Transverse colon (tissue), 4 donors: ENCODE measurements at places on chromosomes 11 and 22. TPM values are rescaled to one million over a fixed set of nuclear protein-coding genes. Genes with fewer than 3 reads are reported as not detected.
A peak's percentile ranks its signal among the peaks of the same experiment; 100 is the strongest.

GRCh38 chr11:92276773-92277172 lies 52.2 kb downstream of the FAT3 start:
- H3K36me3 ChIP-seq: no peaks in the 10 kb centered on the region
- no peaks in the 10 kb centered on the region for H3K4me1 ChIP-seq
- H3K27ac ChIP-seq: no peak overlapping the region
- H3K27me3 ChIP-seq: no peaks in the 10 kb centered on the region
- no peak for DNase-seq

DNA sequence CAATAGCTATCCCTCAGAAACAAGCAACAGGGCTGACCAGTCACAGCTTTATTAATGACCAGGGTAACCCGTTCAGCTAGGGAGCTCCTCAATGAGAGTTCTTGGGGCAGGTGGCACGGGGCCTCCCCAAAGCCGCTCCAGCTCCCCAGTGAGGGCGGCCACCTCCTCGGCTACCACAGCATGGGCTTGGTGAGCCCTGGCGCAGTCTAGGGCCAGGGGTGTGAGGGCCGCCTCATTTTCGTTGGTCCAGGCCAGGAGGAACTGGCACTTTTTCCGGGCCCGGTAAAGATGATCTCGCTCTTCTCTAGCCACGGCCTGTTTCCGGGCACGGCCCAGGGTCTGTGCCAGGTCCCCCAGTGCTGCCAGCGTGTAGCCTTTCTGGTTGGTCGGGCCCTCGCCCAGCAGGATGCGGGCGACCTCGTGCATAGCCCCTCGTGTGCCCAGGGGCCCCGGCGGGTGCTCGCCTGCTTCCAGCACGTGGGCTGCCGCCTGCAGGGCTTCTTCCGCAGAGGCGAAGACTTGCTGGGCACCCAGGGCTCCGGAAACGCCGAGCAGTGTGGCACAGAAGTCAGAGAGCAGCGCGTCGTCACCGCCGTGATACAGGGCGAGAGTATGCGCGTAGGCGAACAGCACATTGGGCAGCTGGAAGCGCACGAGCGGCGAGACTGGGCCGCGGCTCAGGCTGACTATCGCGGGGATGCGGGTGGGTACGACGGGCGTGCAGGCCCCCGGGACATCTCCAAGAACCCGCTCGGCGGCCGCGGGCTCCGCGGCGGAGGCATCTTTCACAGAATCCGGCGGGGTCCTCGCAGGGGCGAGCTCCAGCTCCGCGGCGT lies 913 bp downstream of the ZNHIT2 start:
- H3K4me3 ChIP-seq: peak overlapping the region; percentile 81
- no peaks in the 10 kb centered on the region for H3K27me3 ChIP-seq
- no peak for DNase-seq
- H3K4me1 ChIP-seq: peaks cover 46% of the 10 kb centered on the region
- peak overlapping the region; percentile 94 for H3K27ac ChIP-seq

DNA sequence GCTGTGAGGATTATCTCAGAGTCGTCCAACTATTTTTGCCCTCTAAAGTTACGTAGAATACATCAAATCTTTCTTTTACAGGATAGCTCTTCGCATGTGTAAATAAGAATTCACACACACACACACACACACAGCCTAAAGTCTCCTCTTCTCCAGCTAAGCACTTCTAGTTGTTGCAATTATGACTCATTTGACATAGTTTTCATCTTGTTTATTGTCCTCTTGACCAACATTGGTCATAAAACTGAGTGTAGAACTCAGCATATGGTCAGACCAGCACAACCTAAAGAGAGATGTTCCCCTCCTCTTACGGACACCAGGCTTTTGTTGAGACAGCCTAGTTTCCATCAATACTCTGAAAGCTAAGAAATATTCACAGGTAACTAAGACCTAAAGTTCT lies 234.2 kb downstream of the BLID start:
- no peak overlapping the region for H3K4me3 ChIP-seq
- DNase-seq: no peak
- no peak overlapping the region for H3K27ac ChIP-seq
- no peaks in the 10 kb centered on the region for H3K36me3 ChIP-seq

GRCh38 chr11:2089536-2090165 lies 49.5 kb downstream of the IGF2 start:
- H3K27ac ChIP-seq: no peak overlapping the region
- no peaks in the 10 kb centered on the region for H3K36me3 ChIP-seq
- peaks cover 5% of the 10 kb centered on the region for H3K27me3 ChIP-seq
- no peak for DNase-seq

- H3K36me3 ChIP-seq: no peaks in the 10 kb centered on the region
- H3K27ac ChIP-seq: no peak overlapping the region
- H3K4me3 ChIP-seq: no peak overlapping the region
- no peak for DNase-seq
- H3K4me1 ChIP-seq: no peaks in the 10 kb centered on the region
These were observed 261.1 kb upstream of the ANO3 start for GRCh38 chr11:26070714-26071380.

- no peaks in the 10 kb centered on the region for H3K36me3 ChIP-seq
- DNase-seq: no peak
- H3K27me3 ChIP-seq: no peaks in the 10 kb centered on the region
- no peaks in the 10 kb centered on the region for H3K4me1 ChIP-seq
- no peak overlapping the region for H3K27ac ChIP-seq
These were observed 38.2 kb downstream of the LDLRAD3 start for GRCh38 chr11:35982061-35982460.

GRCh38 chr11:2772544-2773031 lies 72.8 kb upstream of the KCNQ1OT1 start:
- no peaks in the 10 kb centered on the region for H3K27me3 ChIP-seq
- H3K27ac ChIP-seq: no peak overlapping the region
- no peaks in the 10 kb centered on the region for H3K36me3 ChIP-seq

DNA sequence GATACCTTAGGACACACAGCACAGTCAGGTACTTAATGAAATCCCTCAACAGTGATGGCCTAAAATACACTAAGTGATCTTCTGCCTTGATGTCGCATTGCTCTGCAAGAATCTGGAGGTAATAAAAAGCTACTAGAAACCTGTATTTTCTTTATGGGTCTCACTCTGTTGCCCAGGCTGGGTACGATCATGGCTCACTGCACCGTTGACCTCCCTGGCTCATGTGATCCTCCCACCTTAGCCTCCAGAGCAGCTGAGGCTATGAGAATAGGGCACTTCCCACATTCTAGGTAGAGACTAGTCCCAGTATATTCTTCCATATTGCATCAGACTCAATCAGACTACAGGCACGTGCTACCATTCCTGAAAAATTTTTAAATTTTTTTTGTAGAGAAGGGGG lies 21.7 kb downstream of the VSIG10L2 start:
- DNase-seq: no peak
- no peaks in the 10 kb centered on the region for H3K4me1 ChIP-seq
- no peak overlapping the region for H3K27ac ChIP-seq
- H3K36me3 ChIP-seq: no peaks in the 10 kb centered on the region

- peaks cover 13% of the 10 kb centered on the region for H3K27me3 ChIP-seq
- no peaks in the 10 kb centered on the region for H3K36me3 ChIP-seq
- no peaks in the 10 kb centered on the region for H3K4me1 ChIP-seq
These were observed 454.4 kb downstream of the BRD1 start for GRCh38 chr22:49373289-49373666.

The SLC22A8 gene
- not detected for total RNA-seq

The OR8A1 gene
- total RNA-seq: not detected

The CRYBA4 gene
- not detected for total RNA-seq

The PAK1 gene
- 104 TPM for total RNA-seq

The ME3 gene
- total RNA-seq: 131 TPM

The SSTR3 gene
- total RNA-seq: not detected

The NPTXR gene
- 0.75 TPM for total RNA-seq
